ENCODE measurements at places on chromosomes 12 and 14.

DNA sequence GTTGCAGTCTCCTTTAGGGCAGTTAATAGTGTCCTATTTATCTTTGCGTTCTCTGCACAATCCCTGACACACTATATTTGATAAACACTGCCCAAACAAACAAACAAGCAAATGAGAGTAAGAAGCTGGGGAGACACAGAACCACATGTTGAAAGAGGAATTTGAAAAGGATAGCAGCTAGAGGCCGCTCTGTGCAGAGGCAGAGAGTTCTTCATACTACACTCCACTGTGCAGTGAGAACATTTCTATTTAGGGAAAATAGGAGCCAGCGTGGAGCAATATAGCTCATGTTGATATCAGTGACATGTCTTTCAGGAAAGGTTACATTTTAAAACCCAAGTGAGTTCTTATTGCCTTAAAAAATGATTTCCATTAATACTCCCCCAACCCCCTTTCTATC lies 140.3 kb upstream of the SEL1L start:
- no peak for DNase-seq

DNA sequence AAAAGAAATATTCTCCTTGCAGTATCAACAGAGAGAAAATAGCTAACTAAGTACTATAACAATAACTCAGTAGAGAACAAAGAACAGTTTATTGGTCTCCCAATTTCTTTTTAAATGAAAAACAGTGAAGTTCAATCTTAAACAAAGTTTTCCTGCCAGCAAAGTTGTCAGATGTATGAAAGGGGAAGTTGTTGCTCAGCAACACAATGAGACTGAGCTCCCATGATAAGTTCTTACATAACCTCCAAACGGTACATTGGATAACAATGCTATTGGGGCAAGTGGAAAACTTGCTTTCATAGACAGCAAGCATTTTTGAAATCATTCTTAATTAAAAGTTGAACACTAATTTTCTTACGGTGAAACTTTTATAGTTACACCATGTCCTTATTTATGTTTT lies 94.9 kb downstream of the ALG10B start:
- no peak for DNase-seq

DNA sequence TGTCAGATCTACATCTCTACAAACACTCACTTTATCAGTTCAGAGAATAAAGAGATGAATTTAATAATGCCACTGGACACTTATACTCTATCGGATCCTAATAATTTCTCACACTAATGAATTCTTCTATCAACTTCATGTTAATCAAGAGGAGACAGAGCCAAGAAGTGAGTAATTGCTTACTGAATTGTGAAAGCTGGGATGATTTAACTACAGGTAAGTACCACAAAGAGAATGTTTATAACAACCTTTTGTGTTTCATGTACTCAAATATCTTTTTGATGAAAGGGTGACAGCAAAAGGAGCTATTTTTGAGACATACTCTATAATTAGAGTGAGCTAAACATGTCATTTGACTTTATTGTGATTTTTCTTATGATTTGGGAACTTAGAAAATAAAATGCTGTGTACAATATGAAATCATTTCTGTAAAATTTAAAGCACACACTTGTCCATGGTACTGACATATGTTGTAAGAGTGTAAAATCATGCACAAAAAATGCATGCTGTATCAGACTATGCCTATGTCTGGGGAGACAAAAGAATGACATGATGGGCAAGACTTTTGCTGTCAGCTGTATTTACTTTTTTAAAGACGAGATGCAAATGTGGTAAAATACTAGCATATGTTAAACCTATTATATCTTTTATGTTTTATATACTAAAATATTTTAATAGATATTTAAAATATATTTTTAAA lies 361.2 kb downstream of the CCER1 start:
- DNase-seq: no peak

DNA sequence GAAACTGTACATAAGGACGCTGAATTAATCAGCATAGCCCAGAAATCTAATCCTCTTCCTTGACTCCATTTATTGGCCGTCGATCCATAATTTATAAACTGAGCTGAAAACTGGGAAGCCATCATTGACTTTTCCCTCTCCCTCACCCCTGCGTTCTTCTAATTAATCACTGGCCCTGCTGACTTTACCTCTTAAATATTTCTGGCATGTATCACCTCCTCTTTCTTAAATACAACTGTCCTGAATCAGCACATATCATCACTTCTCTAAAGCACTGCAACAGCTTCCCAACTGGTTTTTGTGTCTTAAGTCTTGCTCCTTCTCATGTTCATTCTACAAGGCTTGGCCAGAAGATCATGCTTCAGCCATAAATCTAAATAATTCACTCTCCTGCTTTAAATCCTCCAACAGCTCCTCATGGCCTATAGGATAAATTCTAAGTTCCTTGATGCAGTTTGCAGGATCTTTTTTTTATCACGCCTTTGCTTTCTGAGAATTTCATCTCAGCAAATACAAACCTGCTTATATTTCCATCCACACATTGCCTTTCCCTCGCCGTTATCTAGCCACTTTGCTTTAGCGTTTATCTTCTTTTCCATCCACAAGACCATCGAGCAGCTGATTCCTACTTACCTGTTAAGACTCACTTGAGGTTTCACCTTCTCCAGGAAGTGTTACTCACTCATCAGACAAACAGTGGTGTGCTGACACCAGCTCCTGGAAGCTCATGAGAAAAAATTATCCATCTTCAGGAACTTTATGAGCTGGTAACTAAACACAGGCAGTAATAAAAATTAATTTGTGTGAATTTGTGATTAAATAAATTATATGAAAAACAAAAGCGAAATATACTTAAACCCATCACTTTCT lies 295.6 kb upstream of the FLRT2 start:
- DNase-seq: peak; percentile 74

- no peak for DNase-seq
Observed at GRCh38 chr12:114976372-114976771, 292.4 kb upstream of the TBX3 start.

DNA sequence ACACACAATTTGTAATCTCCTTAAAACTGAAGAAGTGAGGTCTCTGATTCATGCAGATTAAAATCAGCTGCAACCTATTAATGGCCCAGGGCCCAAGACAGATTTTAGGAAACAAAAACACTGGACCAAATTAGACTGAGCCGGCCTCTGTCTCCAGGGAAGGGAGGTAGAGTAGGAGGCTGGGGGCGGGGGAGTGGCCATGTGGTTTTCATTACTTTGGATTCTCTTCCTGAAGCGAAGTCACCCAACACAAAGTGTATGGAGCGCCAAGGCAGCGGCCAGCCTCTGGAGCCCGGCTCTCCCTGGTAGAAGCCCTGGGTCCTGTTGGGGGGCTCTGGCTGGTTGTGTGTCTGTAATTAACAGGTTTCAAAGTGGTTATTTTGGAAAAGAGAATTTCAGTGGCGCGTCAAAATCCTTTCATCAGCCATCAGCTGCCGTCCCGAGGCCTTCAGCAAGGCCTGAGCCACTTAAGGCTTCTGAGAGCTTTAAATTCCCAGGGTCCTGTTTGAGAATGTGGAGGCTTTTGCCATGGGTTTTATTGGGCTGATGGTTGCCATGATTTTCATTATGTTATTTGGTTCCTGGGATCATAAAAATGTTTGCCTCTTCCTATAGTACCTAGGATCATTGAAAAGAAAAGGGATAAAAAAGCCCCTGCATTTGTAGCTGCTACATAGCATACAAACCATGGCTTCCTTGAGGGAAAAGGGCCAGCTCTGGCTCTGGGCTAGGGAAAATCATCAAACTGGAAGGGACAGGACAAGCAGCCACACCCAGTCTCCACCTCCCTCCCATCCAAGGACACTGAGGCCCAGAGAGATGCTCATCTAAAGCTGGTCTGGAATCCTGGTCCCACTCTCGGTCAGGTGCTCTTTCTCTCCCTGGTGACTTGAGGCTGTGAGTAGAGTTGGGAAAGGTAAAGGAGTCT lies 282.4 kb downstream of the ZFP36L1 start:
- no peak for DNase-seq
